Suppressor macrophage (primary cell): ENCODE measurements at places on chromosomes 3 and 15.

- peak; percentile 76 for DNase-seq
Observed at GRCh38 chr3:157618075-157618760, 115.0 kb upstream of the VEPH1 start.

- peak; percentile 30 for DNase-seq
Observed at GRCh38 chr3:38247366-38248035, 18.1 kb upstream of the SLC22A13 start.

DNA sequence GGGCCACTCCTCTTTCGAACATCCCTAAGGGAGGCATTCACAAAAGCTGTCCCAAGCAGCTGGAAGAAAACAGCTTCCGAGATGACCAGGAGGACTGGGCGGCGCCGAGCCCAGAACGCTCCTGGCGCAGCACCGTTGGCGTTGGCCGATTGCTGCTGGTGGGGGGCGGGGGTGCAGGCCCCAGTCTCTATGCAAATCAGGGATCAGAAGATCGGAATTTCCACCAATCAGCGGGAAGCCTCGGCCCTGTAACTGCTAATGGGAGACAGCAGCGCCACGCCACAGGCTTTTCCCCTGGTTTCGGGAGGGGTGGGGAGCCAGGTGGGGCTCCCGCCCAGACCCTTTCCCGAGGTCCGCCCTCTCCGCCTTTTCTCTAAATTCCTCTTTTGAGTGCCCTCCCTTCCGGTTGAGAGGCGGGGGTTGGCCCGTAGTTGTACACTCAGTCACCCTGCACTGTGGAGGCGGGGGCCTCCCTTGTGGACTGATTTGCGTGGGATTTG lies 27.0 kb downstream of the HMCES start:
- peak; percentile 93 for DNase-seq

DNA sequence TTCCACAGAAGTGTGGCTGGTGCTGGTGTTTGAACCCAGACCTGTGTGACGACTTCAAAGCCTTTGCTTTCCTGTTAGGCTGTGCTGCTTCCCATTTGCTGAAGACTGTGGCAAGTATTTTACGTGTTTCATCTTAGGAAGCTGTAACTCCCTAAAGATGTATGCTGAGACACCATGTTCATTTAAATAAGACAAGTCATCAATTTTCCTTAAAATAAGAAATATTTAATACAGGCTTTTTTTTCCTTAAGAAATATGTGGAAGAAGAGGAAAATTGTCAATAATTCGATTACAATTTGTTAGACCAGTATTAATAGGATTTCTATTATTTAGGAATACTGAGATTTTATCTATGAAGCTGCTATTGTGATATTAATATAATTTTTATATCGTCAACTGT lies 58.4 kb downstream of the LMLN start:
- no peak for DNase-seq

GRCh38 chr15:71713191-71713809 lies 97.1 kb upstream of the NR2E3 start:
- no peak for DNase-seq

- peak; percentile 40 for DNase-seq
Observed at GRCh38 chr15:91891788-91892345, 38.4 kb downstream of the SLCO3A1 start.

- DNase-seq, result no peak
Observed at GRCh38 chr15:91857224-91857585, 3.7 kb downstream of the SLCO3A1 start.

DNA sequence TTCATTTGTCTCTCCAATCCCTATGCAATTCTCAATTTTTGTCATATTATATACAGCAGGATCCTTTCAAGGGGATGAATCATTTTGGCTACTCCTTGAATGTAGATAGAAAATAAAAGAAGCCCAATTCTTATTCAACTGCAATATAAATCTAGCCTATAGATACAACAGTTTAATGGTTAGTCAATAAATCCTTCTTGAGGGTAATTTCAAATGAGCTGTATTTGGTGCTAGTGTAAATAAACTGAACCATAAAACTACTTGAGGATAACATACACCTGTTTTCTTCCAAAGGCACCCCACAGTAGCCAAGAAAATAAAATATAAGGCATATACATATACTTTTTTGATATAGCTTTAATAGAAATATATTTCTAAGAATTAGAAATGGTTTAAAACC lies 830.3 kb downstream of the ROBO1 start:
- no peak for DNase-seq

- peak; percentile 16 for DNase-seq
Observed at GRCh38 chr15:80159811-80160569, 7.2 kb downstream of the FAH start.

- DNase-seq, result peak; percentile 49
Observed at GRCh38 chr3:16482194-16482769, 31.2 kb downstream of the RFTN1 start.

DNA sequence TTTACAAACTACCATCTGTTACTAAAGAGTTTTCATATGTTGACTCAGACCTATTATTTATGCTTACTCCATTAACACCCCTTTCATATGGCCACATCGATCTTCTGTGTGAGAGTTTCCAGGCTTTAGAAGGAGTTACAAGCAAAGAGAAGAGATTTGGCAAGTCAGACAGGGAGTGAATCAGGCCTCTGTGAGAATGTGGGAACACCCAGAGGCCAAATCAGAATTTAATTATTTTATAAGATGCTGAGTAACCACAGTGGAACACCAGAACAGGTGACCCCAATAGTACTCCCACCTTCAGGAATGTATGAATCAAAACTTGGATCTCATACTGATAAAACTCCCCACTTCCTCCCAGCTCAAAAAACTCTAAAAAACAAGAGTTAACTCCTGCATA lies 42.0 kb downstream of the IFT57 start:
- no peak for DNase-seq

GRCh38 chr15:101489599-101490407 lies at the start of gene PCSK6:
Gene PCSK6 (minus strand): TSS chr15:101489707. CDS start chr15:101489670, 37 bp downstream.
- DNase-seq, result peak; percentile 69

DNA sequence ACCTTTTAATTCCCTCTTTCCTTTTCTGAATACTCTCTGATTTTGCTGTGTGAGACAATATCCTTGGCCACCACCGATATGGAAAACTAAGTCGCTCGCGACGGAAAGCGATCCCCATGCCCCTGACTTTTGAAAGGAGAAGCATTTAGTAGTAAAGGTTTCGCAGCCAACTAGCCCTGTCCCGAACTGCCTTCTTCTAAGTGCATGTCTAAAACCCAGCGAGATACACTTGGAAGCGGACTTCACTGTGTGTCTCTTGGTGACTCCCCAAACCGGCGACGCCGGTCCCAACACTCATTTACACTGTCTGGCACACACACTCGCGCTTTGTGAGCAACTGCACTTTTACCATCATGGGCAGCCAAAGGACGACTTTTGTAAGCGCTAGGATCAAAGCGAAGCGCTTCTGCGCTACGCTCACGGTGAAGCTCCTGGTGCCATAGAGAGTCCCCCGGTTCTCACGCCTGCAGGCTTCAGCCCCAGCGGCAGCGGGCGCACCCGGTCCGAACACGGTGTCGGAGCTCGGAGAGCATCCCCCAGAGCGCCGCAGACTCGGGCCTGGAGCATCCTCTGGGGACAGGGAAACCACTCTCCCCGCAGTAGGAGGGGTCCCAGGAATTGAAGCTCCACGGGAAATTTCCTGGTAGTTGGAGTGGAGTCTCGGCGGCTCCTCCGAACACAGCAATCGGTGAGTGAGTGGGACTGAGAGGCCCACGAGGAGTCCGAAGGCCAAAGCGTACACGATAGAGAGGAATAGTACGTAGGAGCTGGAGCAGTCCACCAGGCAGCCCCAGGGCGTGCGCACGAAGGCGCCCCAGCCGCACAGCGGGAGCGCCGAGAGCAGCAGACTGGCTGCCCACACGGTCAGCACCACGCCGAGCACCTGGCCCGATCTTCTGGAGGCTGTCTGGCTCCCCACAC lies 1.4 kb downstream of the GPR149 start:
- no peak for DNase-seq

DNA sequence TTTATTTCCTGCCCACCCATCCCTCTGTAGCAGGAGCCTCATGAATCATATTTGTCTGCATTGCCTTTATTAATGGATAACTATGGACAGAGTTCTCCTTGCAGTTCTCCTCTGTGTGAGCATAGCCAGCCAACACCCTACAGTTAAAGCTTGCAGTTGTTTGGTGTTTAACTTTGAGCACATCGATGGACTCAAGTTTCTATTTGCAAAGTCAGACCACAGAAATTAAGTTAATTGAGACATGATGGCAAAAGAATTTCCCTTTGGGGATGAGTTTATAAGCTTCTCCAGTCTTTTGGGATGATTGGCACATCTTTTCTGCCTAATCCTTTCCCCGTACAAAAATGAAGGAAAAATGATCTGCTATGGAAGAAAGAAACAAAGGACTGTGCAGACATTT lies 398.9 kb upstream of the THBS1 start:
- no peak for DNase-seq

DNA sequence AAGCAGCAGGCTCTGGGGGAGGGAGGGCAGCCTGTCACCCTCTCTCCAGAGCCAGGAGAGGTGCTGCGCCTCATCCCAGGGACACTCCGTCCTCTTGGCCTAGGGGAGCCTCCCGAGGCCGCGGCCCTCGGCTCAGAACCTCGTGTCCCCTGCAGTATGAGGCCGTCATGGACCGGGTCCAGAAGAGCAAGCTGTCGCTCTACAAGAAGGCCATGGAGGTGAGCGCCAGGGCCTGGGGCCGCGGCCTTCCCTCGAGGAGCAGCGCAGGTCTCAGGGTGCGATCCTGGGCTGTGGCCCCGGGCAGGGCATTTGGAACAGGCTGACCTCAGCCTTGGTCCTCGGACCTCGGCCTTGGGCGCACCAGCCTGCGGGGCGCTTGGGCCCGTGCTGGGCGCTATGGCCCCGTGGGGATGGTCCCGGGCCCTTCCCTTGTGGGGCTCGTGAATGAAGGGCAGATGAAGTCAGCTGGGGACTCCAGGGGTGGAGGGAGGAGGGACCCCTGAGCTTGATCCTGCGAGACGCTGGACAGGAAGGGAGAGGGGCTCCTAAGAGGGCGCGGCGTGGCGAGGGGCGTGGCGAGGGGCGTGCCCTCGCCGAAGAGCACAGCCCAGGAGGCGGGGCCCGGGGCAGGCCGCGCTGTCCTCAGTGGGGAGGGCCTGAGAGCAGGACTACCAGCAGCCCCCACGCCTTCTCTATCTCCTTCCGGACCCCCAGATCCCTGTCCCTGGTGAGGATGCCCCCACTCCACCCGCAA lies 32.9 kb downstream of the PSTPIP1 start:
- DNase-seq, result no peak

DNA sequence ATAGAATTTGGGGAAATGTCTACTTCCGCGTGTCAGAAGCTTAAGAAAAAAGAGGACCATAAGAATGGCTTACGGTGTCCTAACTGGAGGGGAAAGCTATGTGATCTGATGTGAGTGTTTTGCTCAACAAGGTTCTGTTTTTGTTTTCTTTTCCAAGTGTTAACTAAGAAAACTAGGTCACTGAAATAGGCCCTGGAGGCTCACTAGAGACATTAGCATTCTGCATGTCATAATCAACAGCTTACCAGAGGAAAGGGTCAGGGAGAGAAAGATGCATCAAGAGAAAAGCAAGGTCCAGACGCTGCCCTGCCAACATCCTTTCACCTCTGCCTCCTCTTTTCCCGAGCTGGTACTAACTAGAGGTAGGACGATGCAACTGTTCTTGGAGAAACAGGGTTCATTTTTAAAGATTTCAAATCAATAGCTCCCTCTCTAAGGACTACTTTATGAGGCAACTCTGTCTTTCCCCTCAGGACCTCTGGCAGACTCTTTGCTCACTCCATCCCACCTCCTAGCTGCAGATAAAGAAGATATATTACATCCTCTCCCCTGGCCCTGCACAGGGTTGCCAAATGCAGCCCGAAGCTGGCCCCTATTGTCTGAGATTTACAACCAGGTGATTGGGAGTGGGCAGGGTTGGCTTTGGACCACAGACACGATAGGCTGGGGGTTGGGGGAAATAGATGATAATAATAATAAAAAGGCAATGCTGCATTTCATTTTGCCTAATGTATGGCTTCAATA lies 209.9 kb upstream of the SLC2A2 start:
- DNase-seq, result no peak

DNA sequence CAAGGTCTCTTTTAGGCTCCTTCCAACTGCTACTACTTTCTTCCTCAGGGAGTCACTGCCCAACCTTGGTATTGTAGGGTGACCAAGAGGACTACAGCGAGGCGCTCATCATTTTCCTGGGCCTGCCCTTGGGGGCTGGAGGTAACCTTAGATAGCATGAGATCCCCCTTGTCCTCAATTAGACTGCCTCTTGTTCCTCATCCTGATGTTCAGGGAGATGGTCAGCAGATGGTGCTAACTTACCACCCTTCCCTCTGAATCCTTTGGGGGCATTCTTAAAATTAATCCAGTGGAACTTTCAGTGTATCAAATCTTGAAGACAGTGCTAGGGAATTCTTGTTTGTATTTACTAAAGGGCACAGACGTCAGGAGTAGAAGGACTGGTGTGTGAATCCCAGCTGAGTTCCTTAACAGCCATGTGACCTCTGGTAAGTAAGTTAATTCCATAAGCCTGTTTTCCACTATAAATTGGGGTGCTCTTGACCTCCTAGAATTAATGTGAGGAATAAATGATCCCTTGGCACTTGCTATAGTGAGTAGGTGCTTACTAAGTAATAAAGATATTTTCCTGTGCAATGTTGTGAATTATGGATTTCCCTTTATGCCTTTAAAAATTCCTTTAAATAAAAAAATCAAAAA lies 4.1 kb upstream of the CLPX start:
- DNase-seq, result peak; percentile 59

- DNase-seq, result no peak
Observed at GRCh38 chr3:140186421-140186920, 251.5 kb downstream of the CLSTN2 start.
